ENCODE measurements at places on chromosomes 16 and 17.

DNA sequence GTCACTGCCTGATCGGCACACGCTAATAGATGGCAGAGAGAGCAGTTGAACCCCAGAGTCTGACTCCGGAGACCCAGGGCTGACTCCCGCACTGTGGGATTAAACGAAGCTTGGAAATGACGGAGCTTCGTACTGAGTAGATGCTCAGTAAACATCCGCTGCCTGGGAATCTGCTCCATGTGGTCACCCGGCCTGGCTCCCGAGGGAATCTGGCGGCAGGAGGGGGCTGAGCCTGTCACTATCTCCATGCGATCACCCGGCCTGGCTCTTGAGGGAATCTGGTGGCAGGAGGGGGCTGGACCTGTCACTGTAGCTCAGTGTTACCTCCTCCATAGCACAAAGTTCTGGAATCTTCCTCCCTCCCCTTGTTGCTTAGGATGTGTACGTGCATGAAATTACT, 139.7 kb upstream of the CIBAR2 start:
- no peak for DNase-seq

GRCh38 chr17:45977976-45978626, 20.9 kb upstream of the STH start:
- no peak for DNase-seq

DNA sequence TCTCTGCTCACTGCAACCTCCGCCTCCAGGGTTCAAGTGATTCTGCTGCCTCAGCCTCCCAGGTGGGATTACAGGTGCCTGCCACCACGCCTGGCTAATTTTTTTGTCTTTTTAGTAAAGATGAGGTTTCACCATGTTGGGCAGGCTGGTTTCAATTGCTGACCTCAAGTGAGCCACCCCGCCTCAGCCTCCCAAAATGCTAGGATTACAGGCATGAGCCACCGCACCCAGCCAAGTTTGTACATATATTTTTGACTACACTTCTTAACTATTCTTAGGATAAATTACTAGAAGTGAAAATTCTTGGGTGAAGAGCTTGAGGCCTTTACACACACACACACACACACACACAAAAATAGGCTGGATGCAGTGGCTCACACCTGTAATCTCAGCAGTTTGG, 1.4 kb upstream of the ITGAM start:
- no peak for DNase-seq

DNA sequence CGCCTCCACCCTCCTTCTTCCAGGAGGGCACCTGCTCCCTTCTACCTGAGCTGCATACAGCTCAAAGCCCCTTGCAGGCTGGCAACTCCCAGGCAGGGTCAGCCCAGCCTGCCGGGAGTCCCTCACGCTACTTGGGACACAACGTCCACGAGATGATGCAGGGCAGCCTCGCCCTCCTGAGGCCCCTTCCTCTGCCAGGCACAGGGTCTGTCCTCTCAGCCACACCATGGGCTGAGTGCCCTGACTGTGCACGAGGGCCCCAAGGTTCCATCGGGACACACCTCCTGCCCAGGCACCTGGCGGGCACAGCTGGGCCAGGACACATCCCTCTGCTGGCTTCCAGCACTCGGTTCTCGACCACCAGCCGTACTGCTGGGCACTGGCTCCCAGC, 30.9 kb upstream of the ZC3H18 start:
- DNase-seq: no peak

DNA sequence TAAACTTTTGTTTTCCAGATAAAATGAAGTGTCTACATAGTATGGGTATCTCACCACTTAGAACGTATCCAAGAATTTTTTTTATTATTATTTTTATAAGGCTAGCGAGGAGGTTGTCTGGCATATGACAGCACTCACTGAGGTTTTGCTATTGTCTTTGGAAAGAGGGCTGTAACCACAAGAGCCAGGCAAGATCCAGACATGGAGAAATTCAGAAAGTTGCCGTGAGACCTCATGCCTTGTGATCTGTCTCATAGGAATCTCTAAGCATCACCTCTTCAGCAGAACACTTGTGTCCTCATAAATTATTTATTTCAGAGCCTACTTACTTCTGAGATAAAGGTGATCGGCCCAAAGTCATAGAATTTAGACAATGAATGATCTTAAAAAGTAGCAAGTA, 410.8 kb downstream of the CDH11 start:
- DNase-seq: no peak

DNA sequence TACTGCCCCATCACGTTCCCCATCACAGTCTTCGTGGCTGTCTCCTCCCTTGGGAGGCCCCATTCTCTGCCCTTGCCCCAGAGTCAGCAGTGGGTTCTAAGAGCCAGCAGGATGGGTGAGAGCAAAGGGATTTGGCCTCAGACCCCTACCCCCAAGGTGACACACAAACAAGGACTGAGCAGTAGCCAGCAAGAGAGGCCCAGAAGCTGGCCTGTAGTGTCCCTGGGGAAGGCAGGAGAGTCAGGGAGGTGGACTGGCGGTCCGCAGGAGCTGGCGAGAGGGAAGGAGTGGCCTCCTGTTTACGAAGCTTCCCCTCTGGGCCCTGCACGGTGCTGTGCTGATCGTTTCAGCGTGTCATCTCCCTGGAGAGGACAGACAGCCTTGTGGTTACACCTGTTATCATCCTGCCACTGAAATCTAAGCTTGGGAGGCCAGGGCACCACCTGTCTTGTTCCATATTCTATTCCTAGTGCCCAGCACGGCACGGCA, 8.4 kb downstream of the WDR81 start:
- DNase-seq: no peak

DNA sequence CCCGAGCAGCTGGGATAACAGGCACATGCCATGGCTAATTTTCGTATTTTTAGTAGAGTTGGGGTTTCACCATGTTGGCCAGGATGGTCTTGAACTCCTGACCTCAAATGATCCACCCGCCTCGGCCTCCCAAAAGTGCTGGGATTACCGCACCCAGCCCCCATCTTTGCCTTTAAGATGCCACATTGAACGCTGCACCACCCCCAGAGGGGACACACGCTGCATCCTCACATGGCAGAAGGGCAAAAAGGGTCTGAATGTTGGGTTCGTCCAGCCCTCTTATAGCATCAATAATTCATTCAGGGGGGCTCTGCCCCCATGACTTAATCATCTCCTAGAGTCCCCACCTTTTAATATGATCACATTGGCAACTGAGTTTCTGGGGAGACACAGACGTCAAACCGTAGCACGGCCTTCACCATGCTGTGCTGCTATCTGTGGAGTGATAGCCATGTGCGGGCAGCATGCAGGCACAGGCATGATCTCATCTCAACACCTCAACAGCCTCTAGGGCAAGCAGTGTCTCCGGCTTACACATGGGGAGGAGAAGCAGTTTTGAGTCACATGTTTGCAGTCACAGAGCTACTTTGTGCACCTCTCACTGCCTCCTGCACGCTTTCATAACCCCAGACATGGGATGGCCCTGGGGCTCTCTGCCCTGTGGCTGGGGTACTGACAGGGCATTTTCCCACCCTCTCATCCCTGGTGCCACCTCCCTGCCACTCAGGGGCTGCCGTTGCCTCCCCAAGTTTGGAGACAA, 30.0 kb downstream of the IL21R start:
- DNase-seq: no peak

Data from activated T-helper 1 cell treated with Interleukin-2 at 50 U/mL for 16 hours (primary cell).